Activated T-cell treated with anti-CD3 and anti-CD28 coated beads, Interleukin-2, amount 50 U/mL, for 24 hours (primary cell): ENCODE measurements at places on chromosomes 6 and 20.
A peak's percentile ranks its signal among the peaks of the same experiment; 100 is the strongest.

DNA sequence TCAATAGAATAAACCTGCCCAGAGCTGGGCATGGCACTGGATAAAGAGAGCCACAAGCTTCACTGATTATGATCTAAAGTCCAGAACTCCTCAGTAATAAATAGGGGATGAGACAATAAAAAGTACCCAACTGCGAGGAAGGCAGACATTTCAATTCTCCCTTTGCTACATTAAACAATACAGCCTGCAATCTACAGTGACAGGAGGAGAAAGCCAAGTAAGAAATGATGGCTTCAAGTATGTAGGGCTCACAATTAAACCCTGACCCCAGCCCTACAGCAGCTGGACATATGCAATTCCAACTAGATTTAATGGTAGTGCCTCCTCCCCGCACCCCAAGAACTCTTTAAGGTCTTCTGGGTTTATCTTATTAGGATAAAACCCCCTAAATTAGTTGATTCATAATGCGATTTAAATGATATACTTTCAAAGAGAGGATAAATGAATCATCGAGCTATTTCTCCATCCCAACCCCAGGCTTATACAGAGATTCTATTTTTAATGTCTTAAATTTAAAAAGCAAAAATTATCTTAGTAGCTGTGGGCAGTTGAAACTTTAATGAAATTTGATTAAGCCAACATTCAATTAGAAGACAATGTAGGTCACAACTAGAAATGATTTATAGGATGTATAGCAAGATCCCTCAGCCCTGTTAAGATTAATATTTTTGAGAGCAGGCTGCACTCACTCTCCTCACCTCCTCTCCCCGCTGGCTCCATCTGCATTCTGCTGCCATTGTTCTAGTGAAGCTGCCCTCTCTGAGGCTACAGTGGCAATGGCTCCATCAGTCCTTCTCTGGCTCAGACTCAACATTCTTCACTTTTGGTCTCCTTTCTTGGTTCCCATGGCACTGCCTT, 57.1 kb downstream of the OGFRL1 start:
- DNase-seq: no peak

DNA sequence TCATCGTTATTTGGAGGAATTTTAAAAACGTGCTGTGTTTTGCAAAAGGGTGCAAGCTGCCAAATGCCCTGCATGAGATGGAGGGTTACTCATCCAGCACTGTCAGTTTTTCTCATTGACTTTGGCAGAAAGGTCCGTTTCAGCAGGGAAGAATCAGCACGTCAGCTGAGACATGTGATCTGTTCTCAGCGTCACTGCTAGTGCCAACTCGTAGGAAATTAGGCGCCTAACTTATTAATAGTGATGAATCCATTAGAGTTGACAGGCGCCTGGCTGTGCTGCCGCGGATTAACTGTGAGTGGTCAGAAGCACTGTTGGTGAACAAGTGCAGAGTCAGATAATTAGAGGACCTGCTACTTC, 175.5 kb upstream of the FOXQ1 start:
- no peak for DNase-seq

GRCh38 chr20:40668449-40669228, 20.4 kb downstream of the MAFB start:
- DNase-seq: no peak

GRCh38 chr20:39602649-39603048, 640.5 kb downstream of the DHX35 start:
- no peak for DNase-seq

GRCh38 chr6:93040375-93040774, 379.0 kb downstream of the EPHA7 start:
- DNase-seq: no peak

GRCh38 chr6:37570482-37571133, 70.9 kb upstream of the CCDC167 start:
- DNase-seq: no peak

GRCh38 chr6:116697480-116697879, 16.5 kb downstream of the KPNA5 start:
- no peak for DNase-seq

DNA sequence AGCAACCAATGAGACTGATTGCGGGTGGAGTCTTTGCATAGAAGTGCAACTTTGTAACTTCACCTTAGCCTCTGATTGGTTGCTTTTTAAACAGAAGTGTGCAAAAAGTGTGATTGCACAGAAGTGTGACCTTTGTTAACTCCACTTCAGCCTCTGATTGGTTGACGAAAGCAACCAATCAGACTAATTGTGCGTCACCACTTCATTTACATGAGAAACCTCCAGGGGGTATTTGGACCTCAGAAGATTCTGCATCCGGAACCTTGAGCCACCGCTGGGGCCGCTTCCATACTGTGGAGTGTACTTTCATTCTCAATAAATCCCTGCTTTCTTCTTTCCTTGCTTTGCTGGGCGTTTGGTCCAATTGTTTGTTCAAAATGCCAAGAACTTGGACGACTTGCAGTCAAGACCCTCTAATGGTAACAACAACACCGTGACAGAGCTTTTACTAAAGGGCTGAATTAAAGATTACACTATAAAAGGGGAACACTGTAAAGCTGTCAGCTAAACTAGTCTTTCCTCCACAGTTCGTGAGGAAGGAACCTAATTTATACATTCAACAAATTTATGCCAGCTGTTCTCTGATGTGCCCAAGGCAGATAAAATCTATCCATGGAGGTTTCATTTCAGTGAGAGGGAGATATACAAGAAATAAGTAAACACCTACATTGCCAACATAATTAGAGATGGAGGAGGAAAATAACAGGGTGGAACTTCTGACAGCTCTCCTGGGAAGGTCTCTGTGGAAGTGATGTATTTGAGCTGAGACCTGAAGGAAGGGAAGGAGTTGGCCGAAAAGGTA, 1.4 kb upstream of the HECA start:
- no peak for DNase-seq

DNA sequence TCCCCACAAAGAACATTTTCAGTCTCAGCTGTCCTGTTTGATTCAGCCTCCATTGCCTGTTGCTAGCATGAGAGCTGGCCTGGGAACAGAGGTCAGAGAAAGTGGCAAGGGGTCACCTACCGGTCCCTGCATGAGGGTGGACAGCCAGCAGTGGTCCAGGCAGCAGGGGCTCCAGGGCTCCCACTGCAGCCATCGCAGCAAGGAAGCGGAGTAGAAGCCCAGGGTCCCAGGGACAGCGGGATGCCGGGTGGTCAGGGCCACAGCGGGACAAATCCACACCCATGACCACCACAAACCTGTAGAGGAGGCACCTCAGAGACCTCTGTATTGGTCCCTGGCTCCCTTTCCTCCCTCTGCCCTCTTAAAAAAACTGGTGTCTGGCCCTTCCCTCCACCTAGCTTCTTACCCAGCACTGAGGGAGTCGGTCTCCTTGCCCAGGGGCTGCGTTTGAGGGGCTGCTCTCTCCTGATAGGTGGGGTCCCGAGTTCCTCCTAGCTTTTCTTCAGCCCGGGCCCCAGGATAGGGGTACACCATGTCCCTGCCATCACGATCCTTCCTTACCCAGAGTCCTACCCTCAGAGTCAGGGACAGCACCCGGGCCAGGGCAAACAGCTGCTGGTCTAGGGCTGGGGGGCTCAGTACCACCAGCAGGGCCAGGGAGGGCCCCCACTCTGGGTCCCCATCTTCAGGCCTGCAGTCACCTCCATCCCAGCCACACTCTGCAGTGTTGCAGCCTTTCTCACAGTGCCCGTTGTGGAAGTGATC, 8.4 kb upstream of the GPSM3 start:
- no peak for DNase-seq

GRCh38 chr6:64777941-64778785, 928.9 kb downstream of the EYS start:
- no peak for DNase-seq

- DNase-seq: no peak
Measured at GRCh38 chr6:26379292-26379691, 3.6 kb upstream of the BTN2A2 start.

GRCh38 chr6:52662031-52662430, 8.9 kb upstream of the TMEM14A start:
- DNase-seq: no peak

GRCh38 chr6:65199683-65200082, 507.3 kb downstream of the EYS start:
- DNase-seq: no peak

- DNase-seq: no peak
Measured at GRCh38 chr20:11186301-11187008, 512.7 kb upstream of the JAG1 start.

GRCh38 chr6:76697585-76697984, 625.1 kb upstream of the IMPG1 start:
- DNase-seq: no peak

- DNase-seq: no peak
Measured at GRCh38 chr20:10655720-10656669, 17.8 kb downstream of the JAG1 start.

DNA sequence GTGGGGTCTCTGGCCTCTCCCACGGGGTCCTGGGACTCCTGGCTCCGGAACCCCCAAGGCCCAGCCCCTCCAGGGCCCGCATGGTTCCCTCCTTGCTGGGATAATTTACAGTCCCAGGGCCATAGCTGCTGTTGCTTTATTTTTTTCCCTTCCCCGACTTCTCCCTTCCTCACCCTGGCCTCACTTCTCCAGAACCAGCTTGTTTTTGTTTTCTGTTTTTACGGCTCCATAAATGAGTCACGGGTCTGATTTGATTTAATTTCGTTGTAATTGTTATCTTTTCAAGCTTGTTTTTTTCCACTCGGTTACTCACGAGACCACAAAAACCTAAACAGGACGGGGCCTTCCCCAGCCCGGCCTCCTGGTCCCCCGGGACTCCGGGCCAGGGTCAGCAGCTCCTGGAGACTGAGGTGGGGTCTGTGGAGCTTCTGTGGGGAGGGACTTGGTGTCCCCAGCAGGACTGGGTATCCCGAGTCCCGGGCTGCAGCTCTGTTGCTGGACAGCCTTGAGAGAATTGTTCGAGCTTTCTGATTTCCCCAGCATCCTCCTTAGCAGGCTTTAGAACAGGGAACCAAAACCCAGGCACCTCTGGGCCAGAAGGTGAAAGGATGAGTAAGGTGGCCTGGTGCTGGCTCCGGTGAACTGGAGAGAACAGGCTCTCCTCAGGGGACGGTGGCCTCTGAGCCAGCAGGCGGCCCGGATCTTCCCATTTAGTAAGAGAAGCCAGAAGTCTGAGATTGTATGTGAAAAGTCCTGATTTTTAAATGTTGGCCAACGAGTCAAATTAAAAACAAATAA, 94.9 kb downstream of the CEBPB start:
- DNase-seq: peak; percentile 37

- peak; percentile 76 for DNase-seq
Measured at GRCh38 chr6:30614843-30615218, 2.2 kb downstream of the PPP1R10 start.

GRCh38 chr20:46962452-46963195, 68.0 kb downstream of the EYA2 start:
- DNase-seq: no peak

GRCh38 chr6:132496519-132497180, 16.3 kb downstream of the STX7 start:
- no peak for DNase-seq

GRCh38 chr20:14764511-14765369, 427.3 kb upstream of the FLRT3 start:
- no peak for DNase-seq

DNA sequence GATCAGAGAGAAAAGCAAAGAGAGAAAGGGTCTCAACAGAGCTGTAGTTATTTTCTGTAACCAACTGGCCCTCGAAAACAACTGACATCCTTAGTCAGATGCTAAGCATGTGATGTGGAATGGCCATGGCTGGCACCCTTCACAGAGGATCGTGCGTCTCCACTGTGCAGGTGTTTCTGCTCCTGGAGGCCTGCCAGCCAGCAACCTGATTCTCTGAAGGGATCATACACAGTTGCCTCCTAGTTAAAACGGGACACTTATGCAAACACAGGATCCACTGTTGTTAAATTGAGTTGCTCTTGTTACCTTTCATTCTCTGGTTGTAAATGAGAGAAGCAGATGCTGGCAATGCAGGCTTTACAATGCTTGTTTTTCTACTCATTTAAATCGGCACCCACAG, 148.5 kb downstream of the HDGFL1 start:
- no peak for DNase-seq

DNA sequence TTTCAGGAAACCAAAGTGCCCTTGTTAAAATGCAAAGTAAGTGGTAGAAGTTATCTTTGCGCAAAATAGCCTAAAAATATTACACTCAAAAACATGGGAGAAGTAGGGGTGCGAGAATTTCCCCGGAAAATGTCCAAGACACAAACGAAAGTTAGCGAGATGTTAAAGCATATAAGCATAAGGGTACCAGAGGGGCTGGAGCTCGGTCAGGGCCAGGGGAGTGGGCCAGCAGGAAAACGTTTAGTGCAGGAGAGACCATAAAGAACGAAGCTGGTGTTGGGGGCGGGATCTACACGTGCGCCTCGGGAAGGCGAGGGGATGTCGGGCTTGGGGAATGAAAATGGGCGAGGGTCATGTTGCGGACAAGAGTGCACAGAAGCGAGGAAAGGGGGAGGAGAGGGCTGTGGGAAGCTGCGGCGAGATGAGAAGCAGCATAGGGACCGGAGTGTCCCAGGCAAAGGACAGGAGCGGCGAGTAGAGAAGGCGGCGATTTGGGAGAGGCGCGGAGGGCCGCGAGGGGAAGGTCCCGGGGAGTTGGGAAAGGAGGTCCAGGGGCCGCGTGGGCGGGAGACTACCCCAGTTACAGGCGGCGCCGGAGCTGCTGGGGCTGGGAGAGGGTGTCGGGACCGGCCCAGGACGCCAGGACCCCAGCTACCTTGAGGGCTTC, 600 bp downstream of the XPO5 start:
- DNase-seq: no peak

- DNase-seq: no peak
Measured at GRCh38 chr20:3925899-3926638, 36.9 kb downstream of the PANK2 start.

GRCh38 chr6:146543211-146543939, at the start of gene RAB32:
Gene RAB32, plus strand, starts transcription at chr6:146543833. Its CDS starts 39 bp downstream, at chr6:146543872.
- peak; percentile 36 for DNase-seq

- no peak for DNase-seq
Measured at GRCh38 chr20:63844511-63844991, 13.5 kb upstream of the ZBTB46 start.

DNA sequence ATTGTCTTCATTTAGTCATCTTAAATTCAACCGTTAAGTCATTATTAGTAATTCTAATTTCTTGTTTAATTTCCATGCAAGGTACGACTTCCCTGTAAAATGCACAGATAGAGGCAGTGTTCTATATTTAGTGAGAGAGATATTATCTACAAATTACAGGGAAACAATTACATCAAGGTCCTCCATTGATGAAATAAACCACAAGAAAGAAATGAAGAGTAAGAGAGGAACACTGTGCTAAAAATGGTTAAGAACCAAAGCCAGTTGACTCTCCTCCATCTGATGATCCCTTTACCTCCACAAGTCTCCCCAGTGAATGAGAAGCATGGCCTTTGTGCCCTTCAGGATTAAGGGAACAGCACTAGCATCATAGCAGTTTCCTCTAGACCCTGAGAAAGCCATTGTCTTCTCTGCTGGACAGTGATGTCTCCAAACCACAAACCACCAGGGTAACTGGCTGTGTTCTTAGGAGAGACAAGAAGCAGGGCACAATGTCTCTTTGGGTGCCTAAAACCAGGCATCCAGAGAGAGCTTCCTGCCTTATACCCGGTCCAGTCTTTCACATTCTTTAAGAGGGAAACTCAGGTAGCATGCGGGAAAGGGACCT, 38.1 kb downstream of the IRF4 start:
- peak; percentile 37 for DNase-seq

- DNase-seq: no peak
Measured at GRCh38 chr6:7138046-7138531, 30.3 kb downstream of the RREB1 start.
